ENCODE measurements at places on chromosomes 6 and 20.

DNA sequence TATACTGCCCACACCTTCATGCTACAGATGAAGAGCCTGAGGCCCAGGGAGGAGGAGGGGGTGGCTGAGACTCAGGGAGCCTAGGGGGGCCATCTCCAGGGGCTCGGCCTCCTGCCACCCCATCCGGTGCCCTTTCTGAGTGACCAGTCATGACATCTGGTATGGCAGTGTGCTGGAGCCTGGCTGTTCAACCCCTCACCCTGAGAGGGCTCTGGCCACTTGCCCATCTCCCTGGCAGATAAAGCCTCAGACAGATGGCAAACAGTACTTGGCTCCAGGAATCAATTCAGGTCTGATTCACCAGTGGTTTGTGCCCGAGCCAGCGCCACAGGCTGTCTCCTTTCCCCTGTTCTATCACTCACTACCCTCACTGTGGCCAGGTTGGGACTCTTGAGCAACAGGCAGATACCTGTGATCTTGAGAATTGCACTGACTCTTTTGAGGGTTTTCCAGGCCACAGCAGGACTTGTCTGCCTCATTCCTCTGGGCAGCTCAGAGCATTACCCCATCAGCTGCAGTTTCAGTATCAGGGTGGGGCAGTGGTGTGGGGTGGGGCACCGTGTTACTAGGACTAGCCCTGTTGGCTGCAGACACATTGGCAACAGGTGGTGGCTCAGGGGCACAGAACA is 22.8 kb downstream of the SRSF3 start:
- no peak for DNase-seq

- peak; percentile 67 for DNase-seq
Measured at GRCh38 chr20:1324598-1325172, 4.3 kb downstream of the SDCBP2 start.

GRCh38 chr20:752291-752690 is 16.0 kb downstream of the SLC52A3 start:
- no peak for DNase-seq

- no peak for DNase-seq
Measured at GRCh38 chr6:42177514-42178364, 4.6 kb downstream of the GUCA1A start.

DNA sequence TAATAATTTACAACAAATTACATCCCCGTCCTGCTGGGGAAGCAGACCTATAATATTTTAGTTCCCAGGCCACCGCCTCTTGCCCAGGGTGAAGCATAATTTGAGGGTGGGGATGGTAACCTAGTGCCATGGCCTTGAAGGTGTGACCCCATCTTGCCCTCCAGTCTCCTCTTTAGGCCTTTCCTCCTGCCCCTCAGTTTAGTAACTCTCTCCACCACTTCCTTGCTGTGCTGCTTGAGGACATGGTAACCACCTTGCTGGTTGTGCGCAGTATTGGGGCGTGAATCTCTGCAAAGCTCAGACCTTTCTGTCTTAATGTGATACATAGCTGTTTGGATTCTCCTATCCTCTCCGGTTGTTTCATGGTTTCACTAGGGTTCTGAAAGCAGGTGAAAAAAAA is 16.6 kb downstream of the SNX9 start:
- no peak for DNase-seq

DNA sequence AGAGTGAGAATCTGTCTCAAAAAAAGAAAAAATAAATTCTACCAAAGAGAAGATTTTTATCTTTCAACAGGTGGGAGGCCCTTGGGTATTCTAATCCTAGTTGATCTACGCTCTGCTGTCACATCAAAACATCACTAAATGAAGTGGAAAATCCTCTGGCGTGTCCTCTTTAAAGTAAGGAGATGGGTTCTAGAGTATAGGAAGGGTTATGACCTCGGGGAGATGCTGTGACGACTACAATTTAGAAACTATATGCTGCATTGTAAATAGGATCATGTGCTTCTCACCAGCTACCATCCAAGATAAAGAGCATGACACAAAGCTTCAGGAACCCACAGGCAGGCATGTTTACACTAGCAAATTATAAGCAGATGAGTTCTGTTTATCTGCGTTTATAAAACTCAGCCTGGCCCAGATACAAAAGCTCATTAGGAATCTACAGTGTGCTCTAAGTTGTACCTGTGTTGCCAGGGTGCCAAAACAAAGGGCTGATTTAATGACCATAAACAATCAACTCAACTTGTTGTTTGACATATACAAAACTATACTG is 197.1 kb upstream of the PLN start:
- DNase-seq = peak; percentile 25

DNA sequence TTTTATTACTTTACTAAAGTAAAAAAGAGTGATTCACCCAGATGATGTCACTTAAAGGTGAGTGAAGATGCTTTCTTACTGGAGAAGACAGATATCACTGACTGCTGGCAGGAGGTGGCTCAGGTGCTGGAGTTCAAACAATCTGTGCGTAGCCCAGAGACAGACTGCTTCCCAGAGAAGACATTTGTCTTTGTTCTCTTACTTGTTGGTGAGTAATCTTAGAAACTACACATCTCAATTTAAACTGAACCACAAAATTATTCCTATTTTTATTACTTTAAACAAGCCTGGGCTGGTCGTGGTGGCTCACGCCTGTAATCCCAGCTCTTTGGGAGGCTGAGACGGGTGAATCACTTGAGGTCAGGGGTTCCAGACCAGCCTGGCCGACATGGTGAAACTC is 92.2 kb downstream of the CEP162 start:
- no peak for DNase-seq

DNA sequence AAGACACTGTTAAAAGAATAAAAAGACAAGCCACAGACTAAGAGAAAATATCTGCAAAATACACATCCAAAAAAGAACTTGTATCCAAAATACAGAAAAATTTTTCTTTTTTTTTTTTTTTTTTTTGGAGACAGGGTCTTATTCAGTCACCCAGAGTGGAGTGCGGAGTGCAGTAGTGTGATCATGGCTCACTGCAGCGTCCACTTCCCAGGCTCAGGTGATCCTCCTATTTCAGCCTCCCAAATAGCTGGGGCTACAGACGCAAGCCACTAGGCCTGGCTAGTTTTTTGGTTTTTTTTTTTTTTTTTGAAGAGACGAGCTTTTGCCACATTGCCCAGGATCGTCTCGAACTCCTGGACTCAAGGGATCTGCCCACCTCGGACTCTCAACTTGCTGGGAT is 3.1 kb downstream of the ZUP1 start:
- DNase-seq = no peak

GRCh38 chr20:24317224-24317623 is 152.2 kb upstream of the SYNDIG1 start:
- no peak for DNase-seq

- no peak for DNase-seq
Measured at GRCh38 chr20:37254114-37254878, 7.3 kb downstream of the GHRH start.

DNA sequence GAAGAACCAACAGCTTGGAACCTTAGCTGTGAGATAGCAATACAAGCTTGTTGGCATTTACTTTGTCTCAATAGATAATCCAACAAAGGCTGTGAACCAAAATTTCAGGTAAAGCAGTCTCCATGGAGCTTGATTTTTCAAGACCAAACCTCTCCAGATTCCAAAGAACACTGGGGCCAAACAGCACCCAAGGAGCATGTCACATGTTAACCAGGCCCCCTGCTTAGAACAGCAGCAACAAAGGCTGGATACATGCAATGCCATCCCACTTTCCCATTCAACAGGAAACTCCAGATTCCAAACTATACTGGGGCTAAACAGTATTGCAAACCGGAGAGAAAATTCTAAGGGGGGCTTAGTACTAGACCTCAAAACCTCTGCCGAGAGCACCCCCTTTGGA is 15.8 kb upstream of the RNASET2 start:
- DNase-seq = no peak

GRCh38 chr6:126795161-126795560 is 323.3 kb upstream of the RSPO3 start:
- DNase-seq = no peak

DNA sequence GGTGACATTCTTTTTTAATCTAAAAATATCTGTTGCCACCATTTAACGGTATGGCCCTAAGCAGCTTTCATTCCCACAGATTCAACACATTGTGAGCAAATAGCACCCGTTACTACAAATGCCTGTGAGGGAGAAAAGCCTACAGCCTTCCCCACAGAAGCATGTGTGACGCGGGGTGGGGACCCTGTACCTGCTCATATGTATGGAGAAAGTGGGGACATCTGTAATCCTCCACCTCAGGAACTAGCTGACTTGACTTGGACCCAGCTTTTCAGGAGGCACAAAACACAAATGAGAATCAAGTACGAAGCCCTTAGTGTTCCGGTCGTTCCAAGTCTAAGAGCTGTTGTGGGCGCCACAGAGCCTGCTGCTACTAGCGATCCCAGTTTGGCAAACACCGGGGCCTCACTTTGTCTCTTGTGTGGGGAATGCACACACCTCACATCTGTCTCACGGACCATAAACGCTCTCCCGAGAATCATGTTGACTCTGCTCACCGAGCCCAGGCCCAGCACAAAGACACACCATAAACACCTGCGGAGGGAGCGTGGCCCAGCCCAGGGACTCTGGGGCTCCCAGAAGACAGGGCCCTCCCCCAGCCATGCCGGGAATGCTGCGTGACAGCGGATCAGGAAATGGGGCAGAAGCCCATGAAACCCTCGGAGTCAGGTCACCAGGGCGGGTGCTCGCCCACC is 21.6 kb downstream of the DLL1 start:
- DNase-seq = no peak
